Stimulated activated CD4-positive, alpha-beta T cell treated with anti-CD3 and anti-CD28 coated beads, Interleukin-15, amount 100 ng/mL, for 1 hour (primary cell): ENCODE measurements at places on chromosomes 4 and X.

DNA sequence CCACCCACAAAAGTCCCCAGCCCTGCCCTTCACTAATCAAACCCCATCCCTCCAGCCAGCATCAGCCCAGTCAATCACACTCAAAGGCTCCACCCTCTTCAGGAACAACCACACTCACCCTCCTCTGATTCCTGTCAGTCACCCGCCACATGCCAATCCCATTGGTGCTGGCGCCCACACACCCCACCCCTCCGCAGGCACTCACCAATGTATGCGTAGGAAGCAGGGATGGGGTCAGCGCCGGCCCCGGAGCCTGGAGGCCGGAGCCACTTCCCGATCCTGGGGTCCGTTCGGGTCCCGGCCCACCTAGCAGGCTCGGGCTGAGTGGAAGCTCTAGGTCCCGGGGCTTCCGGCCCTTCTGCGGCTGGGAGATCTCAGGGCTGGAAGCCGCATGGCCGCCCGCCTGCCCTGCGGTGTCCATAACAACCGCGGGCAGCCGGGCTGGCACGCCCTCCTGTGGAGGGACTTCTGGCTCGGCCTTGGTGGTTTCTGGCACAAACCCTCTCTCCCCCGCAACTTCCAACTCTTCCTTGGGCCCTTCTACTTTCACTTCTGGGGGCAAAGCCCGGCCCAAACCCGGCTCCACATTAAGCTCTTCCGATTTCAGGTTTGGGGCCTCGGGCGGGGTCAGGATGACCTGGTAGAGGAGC lies 7.9 kb upstream of the CFP start:
- DNase-seq, result peak; percentile 20

GRCh38 chr4:51885363-51885762 lies 42.4 kb downstream of the DCUN1D4 start:
- no peak for DNase-seq

DNA sequence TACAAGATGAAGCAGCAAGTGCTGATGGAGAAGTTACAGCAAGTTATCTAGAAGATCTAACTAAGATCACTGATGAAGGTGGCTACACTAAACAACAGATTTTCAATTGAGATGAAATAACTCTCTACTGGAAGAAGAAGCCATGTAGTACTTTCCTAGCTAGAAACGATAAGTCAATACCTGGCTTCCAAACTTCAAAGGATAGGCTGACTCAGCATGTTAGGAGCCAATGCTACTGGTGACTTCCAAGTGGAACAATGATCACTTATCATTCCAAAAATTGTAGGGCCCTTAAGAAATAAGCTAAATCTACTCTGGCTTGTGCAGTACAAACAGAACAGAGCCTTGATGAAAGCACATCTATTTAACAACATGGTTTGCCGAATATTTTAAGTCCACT lies 55.0 kb downstream of the FBXW7 start:
- no peak for DNase-seq

- DNase-seq, result no peak
These were observed 34.1 kb upstream of the ASMTL start for GRCh38 chrX:1486749-1487361.

- DNase-seq, result no peak
These were observed 41.6 kb upstream of the CXorf38 start for GRCh38 chrX:40688929-40689328.

- no peak for DNase-seq
These were observed 41.9 kb upstream of the TADA2B start for GRCh38 chr4:7001271-7001670.

GRCh38 chrX:13716455-13716854 lies 18.0 kb downstream of the TRAPPC2 start:
- DNase-seq, result no peak

- no peak for DNase-seq
These were observed 50.0 kb upstream of the VMA21 start for GRCh38 chrX:151346931-151347543.

DNA sequence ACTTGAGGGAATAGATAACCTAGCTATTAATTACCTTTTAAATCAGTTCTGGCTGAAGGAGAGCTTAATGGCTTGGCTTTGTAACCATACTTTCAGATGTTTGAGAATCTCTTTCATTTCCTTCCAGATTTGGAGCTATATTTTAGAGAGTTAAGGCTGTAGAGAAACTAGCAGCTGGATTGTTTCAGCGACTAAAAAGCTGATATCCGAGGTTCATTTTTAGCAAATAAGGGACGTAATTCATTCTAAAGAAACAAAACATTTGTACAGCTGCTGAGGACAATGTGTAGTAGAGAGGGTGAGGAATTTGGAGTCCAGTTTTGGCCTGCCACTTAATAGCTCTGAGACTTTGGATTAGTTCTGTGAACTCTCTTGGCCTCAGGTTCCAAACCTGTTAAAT lies 12.2 kb downstream of the OSTC start:
- DNase-seq, result no peak

GRCh38 chrX:45889471-45889870 lies 655.8 kb downstream of the ZNF674 start:
- no peak for DNase-seq

DNA sequence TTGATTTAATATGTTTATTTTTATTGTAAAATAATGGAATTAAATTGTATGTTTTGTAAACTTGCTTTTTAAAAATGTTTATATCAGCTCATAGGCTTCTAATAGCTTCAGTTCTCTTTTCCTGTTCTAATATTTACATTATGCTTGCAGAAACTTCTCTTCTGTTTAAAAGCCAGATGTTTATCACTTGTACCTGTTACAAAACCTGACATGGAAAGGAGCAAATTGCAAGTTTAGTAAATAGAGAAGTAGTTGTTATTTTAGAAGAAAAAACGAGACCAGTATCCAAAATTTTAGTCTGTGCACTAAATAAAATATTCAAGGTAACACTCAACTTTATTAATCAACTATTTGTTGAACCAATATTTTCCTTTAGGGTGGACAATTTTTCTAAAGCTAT lies 69.4 kb upstream of the GUCY1A1 start:
- DNase-seq, result no peak

DNA sequence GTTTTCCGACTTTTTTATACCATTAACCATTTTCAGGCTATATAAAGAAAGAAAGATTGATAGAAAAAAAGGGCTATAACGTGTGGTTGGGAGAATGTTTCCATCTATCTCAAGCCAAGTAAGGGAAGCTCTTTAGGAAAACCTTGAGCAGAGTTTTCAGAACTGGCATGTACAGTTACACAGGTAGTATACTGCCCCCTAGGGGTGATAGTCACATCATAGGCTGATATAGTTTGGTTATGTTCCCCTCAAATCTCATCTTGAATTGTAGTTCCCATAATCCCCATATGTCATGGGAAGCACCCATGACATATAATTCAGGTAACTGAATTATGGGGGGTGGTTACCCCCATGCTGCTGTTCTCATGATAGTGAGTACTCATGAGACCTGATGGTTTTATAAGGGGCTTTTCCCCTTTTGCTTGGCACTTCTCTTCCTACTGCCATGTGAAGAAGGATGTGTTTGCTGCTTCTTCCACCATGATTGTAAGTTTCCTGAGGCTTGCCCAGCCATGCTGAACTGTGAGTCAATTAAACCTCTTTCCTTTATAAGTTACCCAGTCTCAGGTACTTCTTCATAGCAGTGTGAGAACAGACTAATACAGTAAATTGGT lies 186.8 kb downstream of the TMA16 start:
- no peak for DNase-seq

DNA sequence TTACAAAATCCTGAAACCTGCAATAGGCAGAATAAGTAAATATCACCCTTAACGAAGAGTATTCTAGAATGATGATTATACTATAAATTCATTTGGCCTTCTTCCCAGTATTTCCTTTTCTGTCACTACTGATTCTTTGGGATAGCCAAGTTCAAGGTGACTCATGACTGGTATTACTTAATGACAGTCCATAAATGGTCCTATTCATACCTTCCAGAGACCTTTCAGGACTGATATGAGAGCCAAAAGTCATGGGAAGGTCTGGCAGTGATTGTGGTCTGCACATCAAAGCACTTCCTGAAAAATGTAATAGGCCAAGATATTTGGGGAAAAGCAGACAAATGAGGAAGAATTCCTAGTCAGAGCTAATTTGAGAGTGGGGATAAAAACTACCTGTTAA lies 239.6 kb upstream of the FAM47A start:
- DNase-seq, result no peak

DNA sequence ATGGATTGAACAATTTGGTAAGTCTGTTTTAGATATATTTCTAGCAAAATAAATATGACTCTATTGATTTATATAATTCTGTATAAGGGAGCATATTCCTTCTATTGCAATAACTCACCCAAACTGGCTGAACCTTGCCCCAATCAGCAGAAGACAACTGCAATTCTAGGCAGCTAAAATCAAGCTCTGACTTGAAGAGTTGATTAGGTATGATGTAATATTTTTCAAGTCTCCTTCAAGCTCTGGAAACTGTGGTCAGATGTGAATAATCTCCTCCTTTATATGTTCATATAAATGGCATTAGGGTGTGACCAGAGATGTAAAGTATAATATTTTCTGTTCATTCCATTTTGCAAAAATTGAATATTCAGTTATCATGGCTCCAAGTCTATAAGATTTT lies 8.2 kb downstream of the RASSF6 start:
- no peak for DNase-seq

DNA sequence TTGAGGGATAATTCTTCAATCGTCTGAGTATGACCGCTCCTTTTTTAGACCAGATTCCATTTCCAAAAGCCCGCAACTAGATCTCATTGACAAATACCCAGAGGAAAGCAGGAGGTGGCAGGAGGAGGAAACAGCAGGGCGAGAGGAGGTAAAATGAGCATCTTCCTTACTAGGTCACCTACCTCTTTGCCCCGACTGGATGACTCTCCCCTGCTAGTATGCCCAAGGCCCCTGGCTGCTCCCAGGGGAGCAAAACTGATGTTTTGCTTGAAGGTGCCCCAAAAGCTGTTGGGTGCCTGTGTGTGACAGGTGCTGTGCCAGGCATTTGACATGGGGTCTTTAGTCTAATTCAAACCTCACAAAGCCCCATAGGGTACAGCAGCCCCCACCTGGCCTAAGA lies 48.9 kb downstream of the C4orf50 start:
- DNase-seq, result no peak

DNA sequence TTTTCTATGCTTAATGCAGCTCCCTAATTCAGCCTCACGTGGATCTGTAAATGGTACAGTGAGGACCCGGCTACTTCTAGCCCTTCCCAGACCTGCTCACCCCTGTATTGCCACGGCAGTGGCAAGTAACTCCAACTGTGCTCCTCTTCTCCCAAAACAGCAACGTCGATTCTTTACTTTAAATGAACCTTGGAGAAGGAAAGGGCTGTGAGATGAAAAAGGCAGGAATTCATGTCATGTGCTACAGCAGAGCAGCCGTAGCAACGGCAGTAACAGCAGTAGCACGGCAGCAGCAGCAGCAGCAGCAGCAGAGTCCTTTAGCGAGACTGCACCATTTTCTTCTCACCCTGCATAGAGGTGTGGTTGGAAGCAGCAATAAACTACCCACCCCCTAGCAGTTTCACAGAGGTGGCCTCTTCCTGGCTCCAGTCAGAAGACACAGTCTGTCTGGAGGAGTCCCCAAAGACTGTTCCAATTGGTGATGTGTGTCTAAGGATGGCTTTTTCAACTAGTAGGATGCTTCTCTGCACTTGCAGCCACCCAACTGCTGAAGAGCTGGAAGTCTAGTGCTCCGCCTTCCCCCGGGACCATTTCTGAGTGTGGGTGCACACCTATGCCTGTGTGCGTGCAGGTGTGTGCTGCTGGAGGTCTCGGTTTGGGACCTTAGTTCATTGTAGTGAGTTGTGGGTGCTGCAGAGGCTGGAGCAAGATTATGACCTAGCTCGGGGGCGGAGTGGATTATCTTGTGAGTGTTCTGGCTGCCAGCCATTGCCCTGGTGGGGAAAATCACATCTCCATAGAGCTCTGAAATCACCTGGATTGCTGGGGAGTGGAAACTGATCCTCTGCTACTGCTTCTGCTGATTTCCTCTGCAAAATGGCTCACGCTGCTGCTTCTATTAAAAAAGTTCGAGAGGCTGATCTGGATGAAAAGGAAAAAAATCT lies 67.2 kb downstream of the ANK2 start:
- no peak for DNase-seq

- DNase-seq, result no peak
These were observed 241.6 kb downstream of the FBXW7 start for GRCh38 chr4:152294331-152294730.

- DNase-seq, result no peak
These were observed 154.1 kb upstream of the CPEB2 start for GRCh38 chr4:14848229-14848628.

DNA sequence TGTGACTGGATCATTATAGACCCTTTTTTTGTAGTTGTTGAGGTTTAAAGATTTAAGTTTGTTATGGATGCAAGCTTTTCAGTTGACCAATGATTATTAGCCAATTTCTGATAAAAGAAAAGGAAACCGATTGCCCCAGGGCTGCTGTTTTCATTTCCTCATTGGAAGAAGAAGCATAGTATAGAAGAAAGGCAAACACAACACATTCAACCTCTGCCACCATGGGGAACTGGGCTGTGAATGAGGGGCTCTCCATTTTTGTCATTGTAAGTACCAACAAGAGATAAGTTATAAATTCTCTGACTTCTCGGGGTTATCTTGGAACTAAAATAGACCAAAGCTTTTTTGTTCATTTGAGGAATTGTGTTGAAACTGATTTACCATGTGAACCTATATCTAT lies at the start of gene CYBB:
Gene CYBB, plus strand, starts transcription at position 203 of the 400 bp plus-strand sequence. Its CDS starts 19 bp downstream, at position 222.
- no peak for DNase-seq

- no peak for DNase-seq
These were observed 173.1 kb upstream of the VCX3A start for GRCh38 chrX:6708041-6708440.

- DNase-seq, result no peak
These were observed 174.1 kb downstream of the COX18 start for GRCh38 chr4:72895408-72895807.

GRCh38 chr4:76896614-76897535 lies 1.1 kb downstream of the SOWAHB start:
- DNase-seq, result no peak

DNA sequence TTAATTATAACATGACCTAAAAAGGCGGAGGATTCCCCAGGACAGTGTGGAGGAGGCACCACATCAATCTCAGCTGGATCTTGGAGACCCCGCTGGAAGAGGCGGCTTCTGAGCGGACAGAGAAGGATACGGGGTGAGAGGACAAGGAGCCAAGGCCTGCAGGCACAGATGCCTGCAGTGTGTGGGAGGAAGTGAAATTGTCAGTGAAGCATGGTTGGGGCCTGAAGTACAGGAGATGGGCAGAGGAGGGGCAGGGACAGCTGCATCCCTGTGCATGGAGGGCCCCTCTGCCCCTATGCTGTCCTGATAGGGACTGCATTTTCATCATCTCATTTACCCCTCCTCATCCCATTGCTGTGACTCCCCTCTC lies 1.7 kb upstream of the SLC2A9 start:
- no peak for DNase-seq

DNA sequence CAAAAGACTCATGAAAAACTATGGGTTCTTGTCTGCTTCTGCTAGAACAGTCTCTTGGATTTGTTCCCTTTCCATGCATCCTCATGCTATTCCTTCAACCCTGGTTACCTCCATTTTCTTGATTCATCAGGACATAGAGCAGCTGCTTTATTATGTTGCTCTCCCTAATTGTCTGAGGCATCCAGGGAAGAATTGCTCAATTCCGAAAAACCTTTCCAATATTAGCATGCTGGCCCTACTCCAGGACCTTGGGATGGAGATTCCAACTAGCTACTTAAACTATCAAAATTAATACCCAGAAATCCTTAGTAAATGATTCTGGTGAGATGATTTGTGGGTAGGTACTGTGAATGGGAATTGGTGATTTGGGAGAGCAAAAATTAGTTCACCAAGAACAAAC lies 56.6 kb upstream of the FAM47B start:
- no peak for DNase-seq
